ENCODE measurements at places on chromosomes 16 and 17. TPM values are rescaled to one million over a fixed set of nuclear protein-coding genes. Genes with fewer than 3 reads are reported as not detected.

Gene GSE1
- total RNA-seq: 66.2 TPM

Gene IGF2BP1
- total RNA-seq: 513 TPM

DNA sequence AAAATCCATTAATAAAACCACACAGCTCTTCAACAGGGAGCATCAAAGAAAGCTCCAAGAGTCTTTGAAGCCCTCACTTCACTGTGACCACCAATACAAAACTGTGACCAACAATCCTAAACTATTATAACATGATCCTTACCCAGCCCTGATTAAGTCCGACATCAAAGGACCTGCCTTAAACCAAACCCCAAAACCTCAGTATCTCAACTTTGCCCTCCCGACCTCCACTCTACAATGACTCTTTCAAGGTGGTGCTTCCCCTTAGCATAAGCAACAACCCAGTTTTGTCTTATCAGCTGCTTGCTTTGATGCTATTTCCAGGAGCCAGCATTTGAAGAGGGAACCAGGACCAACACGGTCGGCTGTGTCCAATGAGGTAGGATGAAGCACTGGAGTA is 8.5 kb upstream of the PRSS22 start:
- DNase-seq: no peak

DNA sequence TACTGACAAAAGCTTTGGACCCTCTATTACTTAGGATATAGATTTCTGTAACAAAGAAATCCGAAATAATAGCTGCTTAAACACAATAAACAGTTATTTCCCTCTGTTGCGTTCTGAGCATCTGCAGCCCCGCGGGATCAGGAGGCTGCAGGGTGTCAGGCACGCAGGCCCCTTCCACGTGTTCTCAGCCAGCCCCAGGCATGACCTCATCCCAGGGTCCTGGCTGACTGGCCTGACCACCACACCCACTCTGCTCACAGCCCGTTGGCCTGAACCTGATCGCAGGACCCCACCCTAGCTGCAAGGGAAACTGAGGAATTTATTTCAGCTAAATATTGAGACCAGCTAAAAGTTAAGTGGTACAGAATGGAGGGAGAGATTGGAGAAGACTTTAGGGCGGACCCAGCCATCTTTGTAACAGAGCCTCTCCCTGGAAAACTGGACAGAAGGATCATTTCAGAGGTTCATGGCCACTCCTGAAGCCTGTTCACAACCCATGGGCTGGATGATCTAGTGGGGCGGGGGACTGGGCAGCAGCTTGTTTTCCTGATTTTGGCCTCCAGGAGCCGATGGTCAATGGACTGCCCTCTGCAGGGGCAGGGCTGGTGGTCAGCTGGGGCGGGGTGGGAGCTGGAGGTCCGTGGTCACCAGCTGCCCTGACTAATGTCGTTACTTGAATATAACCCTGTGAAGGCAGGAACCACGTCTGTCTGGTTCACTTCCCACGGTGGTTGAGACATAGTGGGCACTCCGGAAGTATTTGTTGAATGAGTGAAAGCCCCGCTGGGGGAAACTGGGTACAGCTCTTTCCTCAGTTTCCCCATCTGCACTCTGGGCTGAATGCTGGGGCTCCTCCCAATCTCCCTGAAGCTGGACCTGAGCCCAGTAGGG is 10.9 kb downstream of the CETP start:
- DNase-seq: no peak

- no peak for DNase-seq
These were observed 7.1 kb upstream of the BAIAP2 start for GRCh38 chr17:81027591-81028505.

GRCh38 chr16:4647644-4647980 is 23.0 kb downstream of the MGRN1 start:
- DNase-seq: no peak
